ENCODE measurements at places on chromosomes 2 and 18.

GRCh38 chr18:79468119-79468789 is 72.5 kb downstream of the NFATC1 start:
- no peak for DNase-seq

DNA sequence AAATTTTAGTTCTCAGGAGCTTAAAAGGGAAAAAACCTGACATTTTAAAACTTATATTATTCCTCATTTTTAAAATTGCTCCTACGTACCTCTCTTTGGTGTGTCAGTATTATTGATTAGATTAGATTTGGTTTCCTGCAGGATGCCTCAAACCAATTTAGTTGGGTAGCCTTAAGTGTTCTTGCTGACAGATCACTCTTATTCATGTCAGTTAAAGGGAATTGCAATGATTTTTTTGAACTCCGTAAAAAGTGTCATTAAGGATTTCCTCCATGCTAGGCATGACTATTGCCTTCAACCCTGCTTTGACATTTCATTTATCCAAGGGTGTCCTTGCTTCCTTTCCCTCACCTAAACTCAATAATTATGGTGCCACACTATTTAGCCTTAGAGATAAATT is 149.0 kb upstream of the CDH7 start:
- no peak for DNase-seq

GRCh38 chr2:17206771-17207170 is 311.5 kb downstream of the RAD51AP2 start:
- DNase-seq, result no peak

- no peak for DNase-seq
These were observed 316.8 kb downstream of the DCDC2C start for GRCh38 chr2:4020153-4020552.

GRCh38 chr2:105005181-105005951 is 32.5 kb upstream of the MRPS9 start:
- DNase-seq, result no peak

DNA sequence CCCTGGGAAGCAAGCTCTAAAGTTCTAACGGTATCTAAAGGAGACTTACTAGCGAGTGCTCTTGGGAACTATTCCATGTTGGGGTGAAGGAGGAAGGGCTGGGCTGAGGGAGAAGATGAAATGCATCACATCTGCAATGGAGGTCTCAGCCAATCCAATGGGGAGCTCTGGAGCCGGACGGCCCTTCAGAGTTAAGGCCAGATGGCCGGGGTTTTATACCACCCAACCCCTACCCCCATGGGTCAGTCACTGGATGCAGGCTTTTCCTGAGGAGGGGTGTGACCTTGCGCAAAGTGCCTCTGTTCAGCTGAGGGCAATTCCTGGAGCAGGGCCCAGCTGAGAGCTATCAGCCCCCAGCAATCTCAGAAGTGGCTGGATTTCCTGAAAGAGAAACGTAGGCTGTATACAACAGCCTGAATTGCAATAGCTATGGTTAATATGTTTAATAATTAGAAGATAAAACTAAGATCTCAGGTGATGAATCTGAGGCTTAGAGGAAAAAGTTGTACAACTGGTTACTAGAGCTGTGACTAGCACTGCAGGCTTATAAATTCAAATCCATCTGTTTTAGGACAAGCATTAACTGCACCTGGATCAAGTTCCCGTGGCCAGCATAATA is 21.6 kb downstream of the EIPR1 start:
- DNase-seq, result no peak

DNA sequence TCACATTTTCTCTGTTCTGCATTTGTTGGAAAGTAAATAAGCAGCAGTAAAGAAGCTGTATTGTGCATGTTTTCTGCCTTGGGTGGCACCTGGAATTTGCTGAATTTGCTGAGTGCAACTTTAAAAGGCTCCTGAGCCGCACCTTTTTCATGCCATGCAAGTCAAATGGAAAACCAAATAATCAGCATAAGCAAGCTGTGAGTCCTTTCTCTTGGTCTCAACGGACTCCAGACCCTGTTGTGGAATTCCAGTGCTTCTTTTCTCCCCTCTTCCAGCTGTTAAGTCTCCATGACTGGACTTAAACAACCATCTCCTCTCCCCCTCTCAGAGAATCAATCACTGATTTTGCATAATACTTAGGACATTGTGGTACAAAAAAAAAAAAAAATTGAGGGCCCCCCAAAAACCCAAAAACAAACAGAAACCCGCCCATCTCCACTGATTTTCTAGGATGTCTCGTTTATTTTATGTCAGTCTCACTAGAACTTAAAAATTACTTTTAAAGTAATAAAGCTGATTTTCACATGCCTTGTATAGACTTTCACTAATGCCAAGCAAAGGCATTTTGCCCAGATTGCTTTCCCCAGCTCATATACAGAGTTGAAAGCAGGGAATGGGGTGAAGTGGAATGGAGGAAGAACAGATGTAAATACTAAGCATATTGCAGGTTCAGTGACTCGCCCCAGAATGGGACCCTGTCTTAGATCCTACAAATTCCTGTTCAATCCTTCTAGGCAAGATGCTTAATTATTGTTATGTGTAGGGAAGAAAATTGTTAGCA is 5.1 kb upstream of the CETN1 start:
- no peak for DNase-seq

GRCh38 chr2:112880091-112880531 is 30.9 kb upstream of the IL37 start:
- no peak for DNase-seq

DNA sequence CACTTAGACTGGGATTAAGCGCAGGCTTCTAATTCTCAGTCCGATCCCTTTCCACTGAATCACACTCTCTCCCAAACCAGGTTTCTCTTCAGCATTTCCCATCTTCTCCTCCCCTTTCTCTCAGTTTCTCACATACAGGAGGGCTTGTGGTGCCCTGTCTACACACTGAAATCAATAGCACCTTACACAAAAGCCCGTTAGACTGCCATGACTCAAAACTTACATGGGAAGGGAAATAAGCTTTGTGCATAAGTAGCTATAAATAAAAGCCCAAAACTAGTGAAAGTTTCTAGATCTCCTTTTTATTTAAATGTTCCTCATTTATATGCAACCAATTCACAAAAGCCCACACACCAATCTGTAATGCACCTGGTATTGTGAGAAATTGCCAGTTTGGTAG is 318.4 kb downstream of the TXNL1 start:
- no peak for DNase-seq

DNA sequence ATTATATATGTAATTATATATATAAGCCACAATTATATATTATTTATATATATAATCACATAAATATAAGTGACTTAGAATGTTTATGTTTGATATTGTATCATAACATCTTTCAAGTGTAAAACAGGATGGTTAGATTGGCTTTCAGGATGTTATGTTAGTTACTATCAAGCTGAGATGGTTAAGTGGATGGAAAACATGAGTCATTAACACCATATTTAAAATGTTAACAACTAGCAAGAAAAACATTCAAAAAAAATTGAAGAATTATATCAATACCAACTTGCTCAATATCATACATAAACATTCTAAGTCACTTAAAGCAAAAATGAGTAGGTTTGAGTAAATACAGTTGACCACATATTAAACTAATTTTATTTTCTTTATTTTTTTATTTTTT is 21.8 kb upstream of the RAB27B start:
- DNase-seq, result no peak

- DNase-seq, result no peak
These were observed 471.6 kb downstream of the DLGAP1 start for GRCh38 chr18:3983351-3983969.

GRCh38 chr2:19505-19904 is 26.8 kb downstream of the FAM110C start:
- no peak for DNase-seq
